ENCODE measurements at places on chromosomes 6 and 20. TPM values are rescaled to one million over a fixed set of nuclear protein-coding genes. Genes with fewer than 3 reads are reported as not detected.

Gene TUBB
- 119 TPM for total RNA-seq

Gene PEX7
- total RNA-seq = 4.1 TPM

Gene HDGFL1
- total RNA-seq = not detected

Gene CCN5
- not detected for total RNA-seq

DNA sequence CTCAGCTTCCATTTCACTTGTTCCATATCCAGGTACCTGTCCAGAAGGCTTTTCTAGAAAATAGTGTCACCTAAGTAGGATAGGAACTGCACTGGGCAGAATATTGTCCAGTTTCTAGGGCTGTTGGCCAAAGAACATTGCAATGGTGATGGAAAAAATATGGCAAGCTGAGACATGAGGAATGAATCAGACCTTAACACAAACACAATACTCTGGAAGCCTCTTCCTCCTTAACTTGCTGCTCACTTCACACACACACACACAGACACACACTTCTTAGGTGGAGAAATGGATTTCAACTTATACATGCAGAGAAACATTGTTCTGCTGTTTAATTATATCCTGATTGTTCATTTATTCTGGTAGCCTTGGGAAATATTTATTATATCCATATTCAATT is 203.0 kb upstream of the RGS17 start:
- H3K36me3 ChIP-seq = no peaks in the 10 kb centered on the region
- DNase-seq = no peak
- H3K4me1 ChIP-seq = no peaks in the 10 kb centered on the region
- H3K4me3 ChIP-seq = no peak overlapping the region
- no peak overlapping the region for H3K27ac ChIP-seq

- no peak for DNase-seq
- no peaks in the 10 kb centered on the region for H3K4me1 ChIP-seq
- no peaks in the 10 kb centered on the region for H3K27me3 ChIP-seq
- H3K36me3 ChIP-seq = no peaks in the 10 kb centered on the region
Measured at GRCh38 chr6:170125456-170126300, 165.2 kb downstream of the DLL1 start.

DNA sequence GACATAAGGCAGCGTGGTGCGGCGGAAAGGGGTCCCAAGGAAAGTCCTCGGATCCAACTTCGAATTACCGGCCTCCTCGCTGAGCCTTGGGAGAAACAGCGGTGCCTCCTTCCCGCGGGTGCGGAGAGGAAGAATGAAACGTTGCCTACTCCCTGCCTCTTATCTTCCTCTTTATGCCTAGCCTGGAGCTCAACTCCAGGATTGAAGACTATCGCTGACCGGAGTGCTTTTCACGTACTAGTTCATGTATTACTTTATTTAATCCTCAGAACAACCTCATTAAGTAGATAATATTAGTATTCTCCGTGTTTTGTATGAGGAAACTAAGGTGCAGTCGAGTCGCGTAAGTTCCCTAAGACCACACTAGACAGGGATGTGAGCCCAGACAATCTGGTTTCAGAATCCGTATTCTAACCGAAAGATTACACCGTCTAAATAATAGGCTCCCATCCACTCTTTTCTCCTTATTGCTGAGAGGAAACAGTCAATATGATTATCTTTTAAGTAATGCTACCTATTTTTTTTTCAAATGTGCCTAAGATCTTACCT is 793 bp upstream of the PDSS2 start:
- DNase-seq = no peak
- peak overlapping the region; percentile 98 for H3K4me3 ChIP-seq
- H3K27me3 ChIP-seq = no peaks in the 10 kb centered on the region
- H3K27ac ChIP-seq = peak overlapping the region; percentile 73

GRCh38 chr6:7156643-7157278 is 49.0 kb downstream of the RREB1 start:
- peaks cover 15% of the 10 kb centered on the region for H3K4me1 ChIP-seq
- H3K27ac ChIP-seq = no peak overlapping the region
- no peaks in the 10 kb centered on the region for H3K27me3 ChIP-seq
- no peak for DNase-seq

- H3K27ac ChIP-seq = no peak overlapping the region
- DNase-seq = no peak
- no peaks in the 10 kb centered on the region for H3K36me3 ChIP-seq
- no peak overlapping the region for H3K4me3 ChIP-seq
- H3K27me3 ChIP-seq = no peaks in the 10 kb centered on the region
Measured at GRCh38 chr6:14767226-14767625, 478.6 kb upstream of the JARID2 start.

- no peaks in the 10 kb centered on the region for H3K36me3 ChIP-seq
- H3K4me3 ChIP-seq = no peak overlapping the region
- DNase-seq = peak; percentile 45
- H3K4me1 ChIP-seq = peaks cover 15% of the 10 kb centered on the region
- no peaks in the 10 kb centered on the region for H3K27me3 ChIP-seq
Measured at GRCh38 chr20:32672982-32673851, 524 bp downstream of the C20orf203 start.

Measured in CD4-positive, CD25-positive, alpha-beta regulatory T cell (primary cell).